ENCODE measurements at places on chromosomes 7 and 10.

- DNase-seq: no peak
Measured at GRCh38 chr7:91407942-91408341, 143.7 kb downstream of the FZD1 start.

DNA sequence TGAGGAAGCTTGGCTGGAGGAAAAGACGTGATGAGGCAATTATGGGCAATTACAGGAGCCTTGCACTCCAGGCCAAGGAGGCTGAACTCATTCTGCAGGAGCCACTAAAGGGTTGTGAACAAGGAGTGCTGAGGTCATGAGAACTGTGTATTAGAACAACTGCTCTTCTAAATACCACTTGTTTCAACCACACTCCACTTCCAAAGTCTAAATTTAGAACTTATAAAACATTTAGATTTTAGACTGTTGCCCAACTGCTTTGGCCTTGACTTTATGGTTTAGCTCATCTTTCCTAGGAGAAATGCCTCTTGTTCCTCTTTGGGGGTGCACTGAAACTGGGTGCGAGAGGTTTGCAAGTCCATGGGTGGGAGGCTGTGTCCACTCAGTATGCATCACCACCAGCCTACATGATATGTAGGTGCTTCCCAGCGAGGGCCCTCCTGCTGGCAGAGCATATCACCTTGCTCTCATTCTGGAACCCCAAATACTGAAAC, 199.7 kb upstream of the AOAH start:
- DNase-seq: no peak

- DNase-seq: no peak
Measured at GRCh38 chr10:30973737-30974136, 57.9 kb downstream of the ZNF438 start.

DNA sequence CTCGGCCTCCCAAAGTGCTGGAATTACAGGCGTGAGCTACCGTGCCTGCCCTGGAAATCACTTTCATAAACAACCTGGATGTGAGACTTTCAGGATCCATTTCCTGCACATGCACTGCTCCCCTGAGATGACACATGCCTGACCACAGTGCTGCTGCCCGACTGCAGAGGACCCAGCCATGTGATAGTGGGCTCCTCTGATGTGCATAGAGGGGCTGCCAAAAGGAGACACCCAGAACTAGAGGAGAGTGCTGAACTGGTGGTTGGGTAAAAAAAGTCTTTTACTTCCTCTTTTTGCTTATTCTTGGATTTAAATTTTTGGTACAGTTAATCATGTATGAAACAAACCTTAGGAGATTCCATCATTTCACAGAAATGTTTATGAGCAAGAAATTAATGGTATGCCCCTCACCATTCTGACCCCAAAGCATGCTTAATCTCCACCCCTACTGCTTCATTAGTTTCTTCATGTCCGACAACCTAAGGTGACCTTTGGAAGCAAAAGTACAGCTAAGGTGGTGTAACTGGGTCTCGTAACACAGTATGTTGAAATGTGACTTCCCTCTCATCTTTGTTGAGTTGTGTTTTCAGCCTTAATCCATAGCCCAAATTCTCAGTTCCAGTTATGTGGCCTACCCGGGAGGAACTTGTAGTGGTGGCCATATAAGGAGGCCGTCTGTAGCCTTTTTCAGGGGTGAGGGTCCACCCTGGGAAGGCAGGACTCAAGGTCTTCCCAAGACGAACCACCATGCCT, 111.1 kb downstream of the RNF216 start:
- no peak for DNase-seq

- no peak for DNase-seq
Measured at GRCh38 chr10:14654821-14655382, 119.8 kb downstream of the FAM107B start.

DNA sequence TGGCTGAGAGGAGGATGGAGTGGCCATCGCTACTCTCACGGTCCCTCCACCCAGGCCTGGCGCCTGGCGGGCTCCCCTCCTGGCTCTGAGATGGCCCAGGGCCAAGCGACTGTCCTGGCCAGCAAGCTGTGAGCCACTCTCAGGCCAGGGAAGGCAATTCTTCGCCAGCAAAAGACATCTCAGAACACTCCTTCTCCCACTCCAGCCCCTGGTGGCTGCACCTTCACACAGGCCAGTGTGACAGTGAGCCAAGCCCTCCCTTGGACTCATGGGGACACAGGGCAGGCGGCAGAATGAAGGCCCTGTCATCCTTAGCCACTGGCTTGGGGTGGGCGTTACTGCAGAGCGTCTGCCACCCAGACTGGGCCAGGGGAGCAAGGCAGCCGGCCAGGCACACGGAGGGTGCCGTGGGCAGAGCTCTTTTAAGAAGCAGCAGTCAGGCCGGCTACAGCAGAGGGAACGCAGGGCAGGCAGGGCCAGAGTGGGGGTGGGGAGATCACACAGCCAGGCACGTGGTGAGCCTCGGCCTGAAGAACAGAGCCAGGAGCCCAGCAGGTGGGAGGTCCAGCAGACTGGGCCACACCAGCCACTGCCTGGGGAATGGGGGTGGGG, 14.4 kb downstream of the STK32C start:
- no peak for DNase-seq

DNA sequence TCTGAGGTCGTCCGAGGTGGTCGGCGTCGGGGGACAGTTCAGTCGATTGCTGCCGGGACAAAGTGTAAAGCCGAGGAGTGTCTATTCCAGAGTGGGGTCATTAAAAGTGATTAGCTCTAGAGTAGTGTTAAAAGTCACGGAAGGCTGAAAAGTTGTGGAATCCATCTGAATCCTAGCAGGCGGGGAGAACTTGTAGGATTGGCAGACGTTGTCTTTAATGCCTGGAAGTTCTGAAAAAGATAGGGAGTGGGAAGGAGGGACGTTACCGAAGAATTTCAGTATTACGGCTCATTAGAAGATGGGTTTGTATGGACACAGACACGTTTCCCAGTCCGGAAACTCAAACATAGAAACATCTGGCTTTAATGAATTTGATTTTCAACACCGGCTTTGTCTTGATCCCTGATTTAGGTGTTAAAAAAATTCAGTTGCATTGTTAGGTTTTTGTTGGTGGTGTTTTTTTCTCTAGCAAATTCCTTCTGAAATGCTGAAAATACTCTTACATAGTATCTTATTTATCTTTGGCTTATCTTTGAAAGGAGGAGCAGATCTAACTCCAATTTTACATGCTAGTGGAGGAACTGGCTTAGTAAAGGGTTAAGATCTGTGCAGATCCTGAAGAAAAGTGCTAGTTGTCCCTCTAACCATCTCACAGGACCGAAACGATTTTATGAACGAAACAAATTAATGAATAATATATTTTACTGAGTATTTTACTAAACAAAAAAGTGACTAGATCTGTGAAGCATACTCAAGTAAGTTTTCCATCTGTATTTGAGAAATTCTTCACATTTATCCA, 900 bp downstream of the MKLN1 start:
- peak; percentile 3 for DNase-seq

- no peak for DNase-seq
Measured at GRCh38 chr10:108583877-108584276, 1339.4 kb downstream of the XPNPEP1 start.

DNA sequence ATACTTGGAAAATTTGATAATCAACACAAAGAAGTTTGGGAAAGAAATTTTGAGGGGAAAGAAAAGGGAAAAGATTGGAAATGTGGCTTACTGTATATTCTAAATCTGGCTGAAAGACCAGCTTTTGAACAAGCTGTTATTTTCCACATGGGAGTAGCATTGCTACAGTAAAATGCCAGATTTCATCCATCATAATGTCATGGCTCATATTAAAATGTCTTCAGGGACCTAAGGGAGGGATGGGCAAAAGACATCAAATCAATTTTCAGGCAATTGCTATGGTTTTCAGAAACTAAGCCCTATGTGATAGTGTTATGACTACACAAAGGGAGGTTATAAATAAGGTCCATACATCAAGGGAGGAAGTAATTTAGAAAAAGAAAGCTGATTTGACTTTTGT, 1116.9 kb upstream of the CELF2 start:
- DNase-seq: no peak

- DNase-seq: no peak
Measured at GRCh38 chr7:31814187-31814586, 127.2 kb downstream of the PPP1R17 start.

- peak; percentile 68 for DNase-seq
Measured at GRCh38 chr7:138935465-138936011, 45.7 kb downstream of the KIAA1549 start.

GRCh38 chr10:75857269-75857846, 425.9 kb downstream of the LRMDA start:
- DNase-seq: no peak

GRCh38 chr10:72886621-72887020, 6.9 kb upstream of the OIT3 start:
- no peak for DNase-seq

GRCh38 chr10:70590655-70591416, 11.7 kb downstream of the PRF1 start:
- no peak for DNase-seq

DNA sequence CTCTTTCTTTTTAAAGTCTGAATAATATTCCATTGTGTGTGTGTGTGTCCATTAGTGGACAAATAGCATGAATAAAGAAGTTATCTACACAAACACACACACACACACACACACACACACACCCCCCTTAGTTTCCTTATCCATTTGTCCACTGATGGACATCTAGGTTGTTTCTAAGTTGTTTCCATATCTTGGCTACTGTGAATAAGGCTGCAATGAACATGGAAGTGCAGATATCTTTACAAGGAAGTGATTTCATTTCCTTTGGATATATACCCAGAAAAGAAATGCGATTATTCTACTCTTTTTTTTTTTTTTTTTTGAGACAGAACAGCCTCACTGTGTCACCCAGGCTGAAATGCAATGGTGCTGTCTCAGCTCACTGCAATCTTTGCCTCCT, 113.5 kb downstream of the MBL2 start:
- DNase-seq: no peak

GRCh38 chr10:124957404-124957947, 15.6 kb downstream of the ZRANB1 start:
- DNase-seq: no peak

DNA sequence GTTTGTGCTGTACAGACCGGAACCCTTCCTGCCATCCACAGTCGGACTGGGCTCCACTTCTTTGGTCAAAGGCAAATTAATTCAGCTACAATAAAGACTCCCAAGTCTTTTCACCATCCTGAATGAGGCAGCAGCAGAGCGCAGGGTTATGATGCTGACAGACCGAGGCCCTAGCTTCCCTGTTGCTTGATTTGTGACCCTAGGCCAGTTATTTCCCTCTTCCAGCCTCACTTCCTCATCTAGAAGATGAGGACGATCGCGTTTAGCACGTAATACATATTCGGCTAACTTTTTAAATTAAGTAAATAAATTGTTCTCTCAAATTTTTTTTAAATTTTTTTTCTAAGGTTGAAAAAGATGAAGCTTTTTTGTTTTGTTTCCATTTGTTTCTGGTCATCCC, 18.1 kb downstream of the ADRB1 start:
- no peak for DNase-seq

DNA sequence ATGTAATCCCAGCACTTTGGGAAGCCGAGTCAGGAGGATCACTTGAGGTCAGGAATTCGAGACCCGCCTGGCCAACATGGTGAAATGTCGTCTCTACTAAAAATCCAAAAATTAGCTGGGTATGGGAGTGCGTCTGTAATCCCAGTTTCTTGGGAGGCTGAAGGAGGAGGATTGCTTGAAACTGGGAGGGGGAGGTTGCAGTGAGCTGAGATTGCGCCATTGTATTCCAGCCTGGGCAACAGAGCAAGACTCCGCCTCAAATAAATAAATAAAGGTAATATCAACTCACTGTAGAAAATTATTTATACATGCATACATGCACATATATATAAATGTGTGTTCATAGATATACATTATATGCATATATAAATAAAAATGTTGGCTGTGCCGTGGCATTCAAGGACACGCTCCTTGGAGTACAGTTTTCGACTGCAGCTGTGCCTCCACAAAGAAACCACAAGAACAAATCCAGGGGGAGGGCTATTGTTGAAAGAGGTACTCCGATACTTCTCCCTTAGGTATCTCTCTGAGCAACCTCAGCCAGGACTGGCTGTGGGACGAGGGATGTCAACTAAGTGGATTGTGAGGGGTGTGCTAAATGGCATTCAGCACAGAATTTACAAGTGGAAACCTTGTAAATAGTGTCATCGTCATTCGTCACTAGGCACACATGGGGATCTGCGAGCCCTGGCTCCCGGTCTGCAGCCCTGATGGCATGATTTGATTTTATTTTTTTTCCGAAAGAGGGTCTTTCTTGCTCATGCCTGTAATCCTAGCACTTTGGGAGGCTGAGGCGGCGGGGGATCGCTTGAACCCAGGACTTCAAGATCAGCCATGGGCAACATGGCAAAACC, 49.3 kb downstream of the HIP1 start:
- DNase-seq: no peak

GRCh38 chr7:102097601-102098161, 189.0 kb upstream of the SH2B2 start:
- no peak for DNase-seq

GRCh38 chr7:84304407-84304806, 109.8 kb upstream of the SEMA3A start:
- DNase-seq: no peak

GRCh38 chr10:72847681-72848080, 45.9 kb upstream of the OIT3 start:
- no peak for DNase-seq

GRCh38 chr10:104199567-104199966, 32.6 kb downstream of the CFAP43 start:
- no peak for DNase-seq

DNA sequence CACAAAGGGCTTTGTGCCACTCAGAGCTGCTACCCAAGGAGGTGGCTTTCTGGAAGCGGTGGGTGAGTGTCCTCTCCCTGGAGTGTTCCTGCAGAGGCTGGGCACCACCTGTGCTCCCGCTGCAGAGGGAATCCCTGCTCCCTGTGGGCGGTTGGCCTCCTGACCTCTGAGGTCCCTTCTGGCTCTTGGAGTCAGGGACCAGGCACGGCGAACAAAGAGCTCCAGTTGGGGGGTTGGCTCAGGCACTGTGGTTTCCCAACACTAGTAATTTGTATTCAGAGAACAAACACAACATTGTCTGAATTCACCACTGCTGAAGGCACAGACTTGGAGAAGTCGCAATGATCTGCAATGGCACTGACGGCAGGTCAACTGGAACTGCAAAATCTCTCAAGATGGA, 328.9 kb downstream of the PRPF18 start:
- DNase-seq: no peak

- peak; percentile 83 for DNase-seq
Measured at GRCh38 chr7:17123020-17123419, 175.4 kb upstream of the AHR start.

- no peak for DNase-seq
Measured at GRCh38 chr10:113663142-113663541, 699 bp downstream of the NRAP start.

All from AG09319 (cell line).